ENCODE measurements at places on chromosomes 1 and 21.

GRCh38 chr1:88141499-88142074 lies 542.5 kb upstream of the PKN2 start:
- no peak for DNase-seq

GRCh38 chr1:114144016-114144415 lies 9.7 kb downstream of the SYT6 start:
- DNase-seq, result no peak

GRCh38 chr21:34736116-34736874 lies 67.5 kb downstream of the CLIC6 start:
- DNase-seq, result no peak

DNA sequence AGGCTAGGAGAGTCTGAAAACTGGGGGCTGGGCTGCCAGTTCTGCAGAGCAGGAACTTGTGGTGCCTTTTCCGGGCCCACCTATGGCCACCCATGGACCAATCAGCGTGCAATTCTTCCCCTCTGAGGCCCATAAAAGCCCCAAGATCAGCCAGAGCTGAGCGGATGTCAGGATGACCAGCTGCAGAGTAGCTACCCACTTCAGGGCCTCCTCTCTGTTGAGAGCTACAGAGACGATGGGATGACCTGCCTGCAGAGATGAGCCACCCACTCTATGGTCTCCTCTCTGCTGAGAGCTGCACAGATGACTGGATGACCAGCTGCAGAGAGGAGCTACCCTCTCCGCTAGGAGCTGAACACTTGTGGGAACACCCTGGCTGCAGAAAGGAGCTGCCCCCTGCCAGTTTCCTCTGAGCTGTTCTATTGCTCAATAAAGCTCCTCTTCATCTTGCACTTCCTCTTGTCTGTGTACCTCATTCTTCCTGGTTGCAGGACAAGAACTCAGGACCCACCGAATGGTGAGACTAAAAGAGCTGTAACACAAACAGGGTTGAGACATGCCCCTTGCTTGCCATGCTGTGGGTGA lies 12.8 kb upstream of the AADACL4 start:
- no peak for DNase-seq

- DNase-seq, result no peak
Measured at GRCh38 chr1:212157252-212157651, 121.7 kb downstream of the DTL start.

DNA sequence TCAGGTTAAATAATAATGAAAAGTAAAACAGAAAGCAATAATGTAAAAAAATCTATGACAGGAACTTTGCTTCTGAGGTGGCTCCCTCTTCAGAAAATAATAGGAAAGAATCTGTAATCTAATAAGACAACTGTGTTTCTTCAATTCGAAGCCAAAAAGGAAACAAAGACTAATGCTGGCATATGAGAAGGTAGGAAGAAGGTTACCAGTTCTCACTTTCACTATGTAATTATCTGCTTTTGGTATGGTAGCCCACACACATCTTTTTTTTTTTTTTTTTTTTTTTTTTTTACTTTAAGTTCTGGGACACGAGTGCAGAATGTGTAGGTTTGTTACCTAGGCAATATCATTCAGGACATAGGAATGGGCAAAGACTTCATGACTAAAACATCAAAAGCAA lies 47.1 kb downstream of the COP1 start:
- no peak for DNase-seq

Measured in stimulated activated CD4-positive, alpha-beta T cell treated with anti-CD3 and anti-CD28 coated beads, Interleukin-15, amount 100 ng/mL, for 1 hour (primary cell).